GM10248 (cell line): ENCODE measurements at places on chromosomes 7 and 10.

DNA sequence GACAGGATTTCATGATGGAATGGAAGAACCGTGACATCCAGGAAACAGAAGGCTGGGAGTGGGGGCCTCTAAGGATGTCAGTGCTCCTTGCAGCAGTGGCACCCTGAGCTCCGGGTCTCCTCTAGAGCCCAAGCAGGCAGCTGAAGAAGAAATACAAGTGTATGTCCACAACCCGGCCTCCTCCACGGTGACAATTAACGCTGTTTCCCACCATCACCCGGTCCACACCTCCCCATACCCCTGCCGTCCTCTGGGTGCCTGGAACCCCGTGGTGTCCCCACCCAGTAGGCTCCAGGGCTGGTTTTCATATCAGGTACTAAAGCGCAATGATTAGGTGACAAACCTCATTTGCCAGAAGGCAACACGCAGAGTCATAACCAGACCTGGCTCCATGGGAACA lies 30.3 kb downstream of the GRID1 start:
- no peak for DNase-seq

DNA sequence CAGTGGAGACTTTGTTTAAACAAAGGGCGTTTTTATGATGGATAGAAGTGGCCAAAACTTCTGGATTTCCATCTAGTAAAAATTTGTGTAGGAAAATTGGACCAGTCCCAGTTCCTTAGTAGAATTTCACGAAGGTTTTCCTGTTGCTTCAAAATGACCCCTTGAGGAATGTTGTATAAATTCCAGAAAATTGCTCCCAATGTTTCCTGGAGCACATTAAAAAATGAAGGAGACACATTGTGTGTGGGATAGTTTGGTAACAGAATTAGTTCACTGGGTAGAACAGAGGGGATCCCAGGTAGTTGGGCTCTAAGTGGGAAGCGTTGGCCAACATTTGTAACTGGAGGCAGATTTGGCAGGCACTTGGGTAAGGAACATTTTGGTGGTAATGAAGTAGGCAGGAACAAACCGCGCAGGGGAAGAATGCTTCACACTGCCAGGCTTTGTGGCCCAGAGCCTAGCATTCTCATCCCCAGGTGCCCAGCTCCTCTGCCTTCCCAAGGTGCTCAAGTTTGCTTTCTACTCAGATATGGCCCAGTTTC lies 758.6 kb downstream of the AUTS2 start:
- no peak for DNase-seq

- DNase-seq: no peak
Observed at GRCh38 chr7:150799741-150800580, at the start of gene TMEM176B. Gene TMEM176B, minus strand, starts transcription at chr7:150800364. Its CDS starts 3,795 bp downstream, at chr7:150796569.

GRCh38 chr10:69316313-69317059 lies 38.2 kb downstream of the HK1 start:
- DNase-seq: no peak

DNA sequence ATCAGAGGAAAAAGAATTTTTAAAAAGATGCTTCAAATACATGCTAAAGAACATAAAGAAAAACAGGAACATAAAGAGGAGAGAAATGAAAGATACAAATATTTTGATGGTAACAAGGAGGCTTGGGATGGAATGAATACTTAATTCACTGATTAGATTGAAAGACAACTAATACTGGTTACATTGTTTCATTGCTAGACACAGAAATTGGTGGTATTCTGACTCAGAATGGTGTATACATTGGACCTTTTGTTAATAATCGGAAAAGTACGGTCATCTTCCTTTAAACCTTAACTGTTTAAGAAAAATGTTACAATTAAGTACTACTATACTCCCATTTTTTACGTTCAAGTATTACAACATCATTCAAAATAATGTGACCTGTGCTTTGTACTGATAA lies 567.5 kb downstream of the PARD3 start:
- DNase-seq: no peak

DNA sequence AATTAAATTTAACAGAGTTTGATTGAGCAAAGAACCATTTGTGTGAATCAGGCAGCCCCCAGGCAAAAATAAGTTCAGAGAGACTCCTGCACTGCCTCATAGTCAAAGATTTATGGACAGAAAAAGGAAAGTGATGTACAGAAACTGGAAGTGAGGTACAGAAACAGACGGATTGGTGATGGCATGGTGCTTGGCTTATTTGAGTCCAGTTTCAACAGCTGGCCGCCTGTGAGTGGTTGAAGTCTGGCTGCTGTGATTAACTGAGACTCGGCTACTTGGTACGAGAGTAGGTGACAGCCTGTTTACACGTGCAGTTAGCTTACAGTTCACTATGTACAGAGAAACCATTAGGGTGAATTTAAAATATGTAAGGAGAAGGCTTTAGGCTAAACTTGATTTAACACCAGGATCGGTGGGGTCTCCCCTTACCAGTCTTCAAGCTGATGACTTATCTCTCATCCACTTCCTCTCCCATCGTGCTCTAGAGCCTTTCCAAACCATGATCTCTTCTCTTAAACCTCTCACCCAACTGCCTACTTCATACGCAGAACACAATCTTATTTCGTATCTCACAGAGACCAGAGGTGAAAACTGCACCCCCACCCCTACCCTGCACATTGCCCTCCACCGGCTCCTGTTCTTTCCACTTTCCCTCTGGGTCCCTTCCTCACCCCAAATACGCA lies 5.0 kb upstream of the MSMB start:
- DNase-seq: no peak
